Right kidney (tissue), 9 donors: ENCODE measurements at places on chromosomes 3 and 15.
A peak's percentile ranks its signal among the peaks of the same experiment; 100 is the strongest.

- DNase-seq, result peak; percentile 21
Measured at GRCh38 chr3:177491296-177492032, 294.2 kb upstream of the TBL1XR1 start.

- no peak for DNase-seq
Measured at GRCh38 chr3:186038360-186038759, 70.5 kb downstream of the ETV5 start.

GRCh38 chr15:62474771-62475124, 309.7 kb upstream of the C2CD4B start:
- no peak for DNase-seq

DNA sequence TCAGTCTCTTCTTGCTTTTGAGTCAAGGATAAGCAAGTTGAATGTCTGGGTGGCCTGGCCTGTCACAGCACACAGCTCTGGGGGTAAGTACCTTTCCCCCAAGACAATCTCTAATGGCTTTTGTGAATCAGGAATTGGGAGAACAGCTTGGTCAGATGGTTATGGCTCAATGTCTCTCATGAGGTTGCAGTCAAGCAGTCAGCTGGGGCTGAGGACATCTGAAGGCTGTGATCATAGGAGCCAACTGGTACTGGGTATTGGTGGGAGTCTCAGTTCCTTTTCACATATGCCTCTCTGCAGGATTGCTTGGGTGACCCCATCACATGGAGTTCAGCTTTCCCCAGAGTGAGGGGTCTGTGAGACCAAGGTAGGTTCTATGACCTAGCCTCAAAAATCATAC, 33.0 kb upstream of the TMEM158 start:
- no peak for DNase-seq

GRCh38 chr3:190399677-190400076, 11.7 kb downstream of the CLDN16 start:
- no peak for DNase-seq

GRCh38 chr15:58476525-58477162, 44.9 kb downstream of the LIPC start:
- no peak for DNase-seq

GRCh38 chr3:43345877-43346276, 59.5 kb downstream of the SNRK start:
- DNase-seq, result no peak

DNA sequence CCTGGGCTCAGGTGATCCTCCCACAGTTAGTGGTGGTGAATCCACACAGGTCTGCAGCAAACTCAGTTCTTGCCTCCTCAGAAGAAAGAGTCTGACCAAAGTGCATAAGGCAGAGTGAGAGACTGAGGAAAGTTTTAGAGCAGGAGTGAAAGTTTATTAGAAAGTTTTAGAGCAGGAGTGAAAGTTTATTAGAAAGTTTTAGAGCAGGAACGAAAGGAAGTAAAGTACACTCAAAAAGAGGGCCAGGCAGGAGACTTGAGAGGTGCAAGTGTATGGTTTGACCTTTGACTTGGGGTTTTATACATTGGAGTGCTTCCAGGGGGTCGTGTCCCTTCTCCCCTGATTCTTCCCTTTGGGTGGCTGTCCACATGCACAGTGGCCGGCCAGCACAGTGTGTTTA, 84.2 kb downstream of the LSM3 start:
- no peak for DNase-seq
